ENCODE measurements at places on chromosomes 6 and 20.

DNA sequence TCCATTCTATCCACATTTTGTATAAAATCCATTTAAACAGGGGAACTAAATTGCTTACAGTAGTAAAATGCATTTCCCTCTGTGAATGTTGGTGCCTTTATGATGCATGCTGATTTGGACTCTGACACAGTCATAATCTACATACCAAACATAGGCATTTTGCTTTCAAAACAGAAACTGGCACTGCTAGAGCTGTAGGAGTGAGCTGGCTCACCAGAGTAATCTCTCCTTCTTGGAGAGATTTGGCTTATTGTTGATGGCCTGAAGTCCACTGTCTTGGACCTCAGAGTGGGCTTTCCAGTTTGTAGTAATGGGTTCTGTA is 363.2 kb upstream of the FLRT3 start:
- no peak for DNase-seq

- DNase-seq: no peak
These were observed 393.0 kb downstream of the PAX1 start for GRCh38 chr20:22098511-22098910.

DNA sequence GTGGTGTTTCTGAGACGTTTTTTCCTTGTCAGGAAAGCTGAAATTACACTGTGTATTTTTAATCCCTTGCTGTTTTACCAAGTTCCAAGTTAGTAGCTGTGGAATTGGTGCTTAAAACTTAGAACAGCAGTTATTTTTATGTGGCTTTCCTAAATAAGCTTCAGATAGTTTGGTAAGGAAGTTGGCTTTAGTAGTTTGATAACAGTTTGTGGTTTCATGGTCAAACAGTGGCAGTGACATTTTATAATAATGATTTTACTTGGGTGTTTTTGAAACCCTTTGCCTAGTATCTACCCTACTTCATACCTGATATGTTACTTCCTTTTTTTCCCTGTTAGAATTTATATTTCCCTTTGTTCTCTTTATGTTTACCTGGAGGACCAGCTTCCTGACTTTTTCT is 164.9 kb downstream of the JARID2 start:
- no peak for DNase-seq

DNA sequence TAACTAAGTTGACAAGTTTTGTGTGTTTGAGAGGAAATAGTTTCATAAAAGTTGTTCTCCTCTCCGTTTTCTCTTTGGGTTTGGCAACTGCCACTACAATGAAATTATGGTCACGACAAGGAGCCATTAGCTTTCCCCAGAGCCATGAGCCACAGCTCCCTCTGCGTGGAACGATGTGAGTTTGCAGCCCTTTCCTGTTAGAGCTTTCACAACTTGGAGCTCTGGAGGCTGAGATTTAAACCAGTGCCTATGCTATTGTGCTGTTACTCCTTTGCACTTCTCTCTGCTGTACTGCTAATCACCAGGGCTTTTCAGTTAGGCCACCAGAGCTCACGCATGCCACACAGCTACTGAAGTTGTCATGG is 29.3 kb upstream of the TXNDC5 start:
- no peak for DNase-seq

DNA sequence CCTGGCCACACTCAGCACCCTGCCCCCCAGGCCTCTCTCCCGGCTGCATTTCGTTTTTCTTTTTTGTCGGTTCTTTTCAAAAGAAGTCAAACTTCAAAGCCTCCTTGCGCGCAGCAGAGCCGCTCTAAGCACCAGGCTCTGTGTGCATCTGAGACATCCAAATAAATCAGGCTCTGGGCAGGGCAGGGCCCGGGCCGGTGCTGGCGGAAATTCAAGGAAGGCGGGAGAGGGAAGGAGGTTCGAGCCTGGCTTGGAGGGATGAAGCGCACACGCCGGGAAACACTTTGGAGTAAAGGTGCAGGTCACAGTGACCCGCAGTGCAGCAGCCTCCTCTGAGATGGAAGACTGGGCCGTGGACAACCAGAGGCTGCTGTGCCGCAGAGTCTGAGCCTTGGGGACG is 5.8 kb downstream of the GATA5 start:
- no peak for DNase-seq

- DNase-seq: no peak
These were observed 269.9 kb upstream of the SYNCRIP start for GRCh38 chr6:85912582-85912981.

- peak; percentile 76 for DNase-seq
These were observed 54.8 kb upstream of the AKIRIN2 start for GRCh38 chr6:87756858-87757257.

GRCh38 chr6:50236164-50236563 is 186.4 kb upstream of the DEFB112 start:
- no peak for DNase-seq

DNA sequence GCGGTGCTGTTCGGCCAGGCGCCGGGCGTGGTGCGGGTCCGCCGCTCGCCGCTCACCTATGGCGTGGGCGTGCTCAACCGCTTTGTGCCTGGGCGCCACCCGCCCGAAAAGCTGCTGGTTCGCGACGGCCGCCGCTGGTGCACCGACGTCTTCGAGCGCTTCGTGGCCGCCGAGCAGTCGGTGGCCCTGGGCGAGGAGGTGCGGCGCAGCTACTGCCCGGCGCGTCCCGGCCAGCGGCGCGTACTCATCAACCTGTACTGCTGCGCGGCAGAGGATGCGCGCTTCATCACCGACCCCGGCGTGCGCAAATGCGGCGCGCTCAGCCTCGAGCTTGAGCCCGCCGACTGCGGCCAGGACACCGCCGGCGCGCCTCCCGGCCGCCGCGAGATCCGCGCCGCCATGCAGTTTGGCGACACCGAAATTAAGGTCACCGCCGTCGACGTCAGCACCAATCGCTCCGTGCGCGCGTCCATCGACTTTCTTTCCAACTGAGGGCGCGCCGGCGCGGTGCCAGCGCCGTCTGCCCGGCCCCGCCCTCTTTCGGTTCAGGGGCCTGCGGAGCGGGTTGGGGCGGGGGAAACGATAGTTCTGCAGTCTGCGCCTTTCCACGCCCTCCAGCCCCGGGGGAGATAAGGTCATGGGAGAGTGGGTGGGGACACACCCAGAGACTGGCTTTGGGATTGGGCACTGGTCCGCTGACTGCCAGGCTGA is 15.7 kb downstream of the ADISSP start:
- peak; percentile 55 for DNase-seq
